ENCODE measurements at places on chromosomes 6 and 20.

DNA sequence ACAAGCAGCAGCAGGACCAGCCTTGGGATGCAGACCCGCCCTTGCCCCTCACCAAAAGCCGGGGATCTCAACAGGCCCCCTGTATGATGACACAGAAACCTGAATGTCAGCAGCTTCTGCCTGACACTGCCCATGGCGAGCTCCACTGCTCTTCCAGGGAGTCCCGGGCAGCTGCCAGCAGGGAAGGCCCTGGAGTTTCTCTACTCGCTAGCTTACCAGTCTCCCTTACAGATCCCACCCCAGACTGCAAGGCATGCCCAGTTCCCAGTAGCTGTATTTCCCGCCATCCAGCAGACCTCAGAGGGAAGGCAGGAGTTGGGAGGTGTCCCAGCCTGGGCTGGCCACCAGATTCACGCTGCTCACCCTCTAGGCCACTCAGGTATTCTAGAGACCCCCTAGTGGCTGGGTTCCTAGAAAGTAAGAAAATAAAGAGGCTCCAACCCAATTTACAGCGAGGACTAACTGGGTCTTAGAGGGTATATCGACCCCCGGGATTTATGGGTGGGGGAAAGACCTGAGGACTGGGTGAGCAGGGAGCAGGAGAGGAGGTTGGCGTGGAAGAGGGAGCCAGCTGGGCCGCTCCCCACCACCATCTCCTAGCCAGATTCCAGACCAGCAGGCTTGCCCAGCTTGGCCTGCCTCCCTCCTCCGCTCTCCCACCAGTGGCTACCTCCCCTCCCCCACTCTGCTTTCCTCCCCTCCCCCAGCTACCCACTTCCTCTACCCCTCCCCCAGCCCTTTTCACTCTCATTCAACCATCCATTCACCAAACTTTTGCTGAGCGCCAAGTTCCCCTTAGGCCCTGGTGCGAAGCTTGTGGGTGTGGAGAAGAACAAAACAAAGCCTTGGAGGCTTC lies 9.7 kb upstream of the HMGA1 start:
- no peak for DNase-seq

DNA sequence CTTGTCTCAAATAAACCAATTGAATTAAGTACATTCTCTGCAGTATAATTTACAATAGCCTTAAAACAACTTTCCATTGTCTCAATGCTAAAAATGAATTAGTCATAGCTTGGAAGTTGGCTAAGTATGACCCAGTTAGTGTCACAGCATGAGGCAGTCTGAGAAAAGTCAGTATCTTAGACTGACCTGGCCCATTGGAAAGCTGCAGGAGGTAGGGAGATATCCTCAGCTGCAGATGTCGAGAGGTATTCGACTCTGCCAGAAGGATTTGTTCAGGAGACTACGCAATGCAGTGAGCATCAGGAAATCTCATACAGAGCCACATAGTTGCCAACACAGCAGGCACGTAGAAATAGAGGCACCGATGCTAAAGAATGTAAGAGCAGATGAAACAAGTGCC lies 350.9 kb upstream of the NRSN1 start:
- no peak for DNase-seq

DNA sequence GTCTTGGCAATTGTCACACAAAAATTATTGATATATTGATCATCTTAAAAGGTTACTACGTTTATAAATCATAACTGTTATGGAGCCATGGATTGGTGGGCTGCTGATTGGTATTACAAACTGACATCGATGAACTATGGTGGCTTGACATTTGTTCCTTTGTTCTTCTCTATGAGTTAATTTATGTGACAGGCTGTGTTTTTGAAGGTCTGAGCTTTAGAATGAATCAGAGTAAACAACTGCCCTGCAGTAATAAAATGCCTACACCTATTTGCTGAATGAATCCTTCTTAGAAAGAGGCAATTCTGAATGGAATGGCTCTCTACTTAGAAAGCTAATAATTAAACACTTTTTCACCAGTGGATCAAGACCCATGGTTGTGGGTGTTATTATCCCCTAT lies 506.3 kb upstream of the SPTLC3 start:
- DNase-seq, result no peak

- DNase-seq, result no peak
Observed at GRCh38 chr20:3165473-3166337, 6.0 kb upstream of the FASTKD5 start.

DNA sequence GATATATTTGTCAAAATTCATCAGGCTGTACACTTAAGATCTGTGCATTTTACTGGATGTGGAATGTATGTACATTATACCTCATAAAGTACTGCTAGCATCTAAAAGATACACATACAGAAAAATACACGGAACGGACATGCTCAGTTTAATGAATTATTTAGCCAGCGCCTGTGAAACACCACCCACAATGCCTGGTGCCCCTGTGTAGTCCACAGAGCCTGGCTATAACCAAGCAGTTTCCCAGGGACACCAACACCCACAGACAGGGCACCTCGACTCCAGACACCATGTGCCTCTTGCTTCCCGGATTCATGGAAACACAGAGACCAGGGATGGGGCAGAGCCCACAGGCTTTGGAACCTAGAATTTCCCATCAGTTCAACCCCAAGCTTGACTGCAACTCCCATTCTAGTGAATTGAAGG lies 17.4 kb upstream of the ARMC12 start:
- DNase-seq, result no peak

GRCh38 chr6:148757944-148758480 lies 11.2 kb downstream of the UST start:
- no peak for DNase-seq

GRCh38 chr6:36655085-36655724 lies 23.3 kb upstream of the CDKN1A start:
- DNase-seq, result no peak

DNA sequence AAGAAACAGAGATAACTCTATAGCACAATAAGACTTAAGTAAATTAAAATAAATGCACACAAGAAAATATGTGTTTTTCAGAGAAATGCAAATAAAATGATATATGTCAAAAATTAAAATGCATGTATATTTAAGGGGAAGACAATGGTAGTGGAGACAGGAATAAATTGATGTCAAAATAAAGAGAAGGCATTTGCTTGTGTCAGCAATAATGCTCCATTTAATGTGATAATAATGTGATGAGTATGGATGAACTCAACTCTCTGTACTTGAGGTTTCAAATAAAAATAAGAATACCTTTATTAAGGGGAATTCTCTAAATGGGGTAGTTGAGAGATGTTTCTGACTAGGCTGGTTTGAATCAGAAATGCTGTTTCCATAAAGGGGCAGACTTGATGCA lies 45.7 kb upstream of the BCKDHB start:
- no peak for DNase-seq

- no peak for DNase-seq
Observed at GRCh38 chr20:24995741-24996448, 3.3 kb upstream of the APMAP start.
